ENCODE measurements at places on chromosomes 6 and 20.

DNA sequence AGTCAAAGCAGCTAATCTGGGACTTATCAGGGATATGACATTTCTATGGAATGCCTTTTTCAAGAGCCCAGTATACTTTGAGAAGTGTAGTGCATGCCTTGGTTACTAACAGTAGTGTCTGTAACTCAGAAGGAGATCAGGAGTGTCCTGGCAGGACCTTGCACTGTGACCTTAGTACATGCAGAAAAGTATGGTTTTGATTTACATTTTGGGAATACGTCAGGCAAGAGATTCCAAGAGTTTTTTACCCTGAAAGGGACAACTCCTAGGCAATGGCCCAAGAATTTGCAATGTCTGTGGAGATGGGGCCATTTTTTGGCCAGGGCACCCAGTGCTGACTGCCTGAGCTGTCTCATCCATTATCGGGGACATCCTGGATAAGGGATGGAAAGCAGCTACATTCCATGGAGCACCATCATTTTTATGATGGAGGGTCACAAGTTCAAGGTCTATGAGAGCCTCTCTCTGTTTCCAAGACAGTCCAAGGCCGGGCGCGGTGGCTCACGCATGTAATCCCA, 80.2 kb downstream of the FAM50B start:
- DNase-seq: no peak

DNA sequence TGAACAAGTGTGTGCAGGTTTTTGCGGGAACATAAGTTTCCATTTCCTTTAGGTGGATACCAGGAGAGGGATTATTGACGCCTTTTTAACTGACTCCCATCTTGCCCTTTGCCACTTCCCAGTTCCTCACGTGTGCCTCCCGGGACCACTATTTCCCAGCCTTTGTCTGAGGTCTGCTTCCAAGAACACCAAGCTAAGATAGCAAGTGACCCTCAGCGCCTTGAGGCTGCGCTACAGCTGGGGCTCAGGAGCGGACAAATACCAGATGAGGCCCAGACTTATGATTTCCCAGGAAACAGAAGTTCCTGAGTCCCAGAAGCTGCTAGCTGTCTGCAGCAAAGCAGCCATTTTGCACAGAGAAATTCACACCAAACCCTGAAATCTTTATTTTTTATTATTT, 216.7 kb downstream of the SYNDIG1 start:
- no peak for DNase-seq

- DNase-seq: peak; percentile 57
Measured at GRCh38 chr6:161242779-161243693, 30.8 kb downstream of the AGPAT4 start.

DNA sequence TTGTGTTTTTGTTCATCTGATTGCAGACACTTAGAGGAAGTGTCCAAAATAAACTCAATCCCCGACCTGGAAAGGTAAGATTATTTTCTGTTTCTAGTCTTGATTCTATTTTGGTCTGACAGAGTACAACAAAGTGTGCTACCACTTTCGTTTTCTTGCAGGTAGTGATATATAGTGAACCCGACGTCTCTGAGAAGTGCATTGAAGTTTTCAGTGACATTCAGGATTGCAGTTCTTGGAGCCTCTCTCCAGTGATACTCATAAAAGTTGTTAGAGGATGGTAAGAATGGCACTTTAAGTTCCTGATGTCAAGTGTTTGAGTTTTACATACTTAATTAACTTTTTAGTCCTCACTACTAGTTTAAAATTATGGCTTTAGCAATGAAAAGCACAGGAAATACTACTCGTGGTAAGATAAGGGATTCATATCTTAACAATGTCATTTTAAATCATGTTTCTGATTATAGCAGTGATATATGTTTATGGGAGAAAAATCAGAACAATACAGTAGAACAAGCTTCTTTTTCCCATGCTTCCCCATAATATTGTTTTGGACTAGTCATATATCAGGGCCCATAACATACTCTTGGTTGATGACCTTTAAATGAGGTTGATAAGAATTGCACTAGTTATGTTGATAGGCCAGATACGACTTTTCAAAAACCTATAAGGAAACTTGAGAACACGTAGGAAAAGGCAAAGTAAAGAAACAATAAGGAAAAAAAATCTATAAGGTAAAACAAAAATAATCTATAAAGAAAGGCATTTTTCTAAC, 104.0 kb downstream of the RTN4IP1 start:
- no peak for DNase-seq

DNA sequence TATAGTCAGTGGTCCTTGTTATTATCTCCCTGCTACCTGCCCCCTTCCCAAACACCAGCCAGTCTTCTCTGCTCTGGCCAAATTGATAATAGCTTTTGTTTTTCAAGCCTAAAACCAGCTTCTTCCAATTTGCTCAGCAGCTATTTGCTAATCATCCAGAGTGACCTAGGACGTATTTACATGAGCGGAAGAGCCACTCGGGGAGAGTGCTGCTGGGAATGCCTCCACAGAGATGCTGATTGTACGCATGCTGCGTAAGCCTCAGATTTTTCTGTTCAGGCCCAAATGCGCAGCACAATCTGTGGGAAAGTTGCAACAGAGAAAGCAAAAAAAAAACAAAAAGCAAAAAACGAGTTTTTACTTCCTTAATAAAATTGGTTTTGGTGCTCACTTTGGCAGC, 24.4 kb upstream of the ID1 start:
- no peak for DNase-seq

- DNase-seq: no peak
Measured at GRCh38 chr6:105202486-105202885, 22.7 kb upstream of the POPDC3 start.

GRCh38 chr20:37920679-37921322, 17.9 kb downstream of the VSTM2L start:
- DNase-seq: no peak

GRCh38 chr20:60904730-60905129, 347.3 kb upstream of the CDH4 start:
- no peak for DNase-seq

- DNase-seq: no peak
Measured at GRCh38 chr20:32559753-32560380, 25.3 kb downstream of the NOL4L start.

GRCh38 chr6:34890533-34890925, 1.5 kb downstream of the ANKS1A start:
- DNase-seq: no peak

GRCh38 chr20:19451231-19451922, 238.9 kb downstream of the SLC24A3 start:
- DNase-seq: no peak

DNA sequence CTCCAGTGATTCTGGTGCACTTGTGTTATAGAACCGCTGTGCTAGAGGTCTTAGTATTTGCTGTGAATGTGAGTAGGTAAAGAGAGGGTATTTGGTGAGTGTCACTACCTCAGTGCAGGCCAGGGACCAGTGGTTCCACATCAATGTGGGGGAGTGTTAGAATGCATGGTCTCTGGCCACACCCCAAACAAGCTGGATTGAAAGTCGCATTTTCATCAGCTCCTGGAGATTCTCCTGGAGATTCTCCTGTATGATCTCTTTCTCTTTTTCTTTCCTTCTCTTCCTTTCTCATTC, 26.8 kb upstream of the BCAS1 start:
- DNase-seq: no peak

DNA sequence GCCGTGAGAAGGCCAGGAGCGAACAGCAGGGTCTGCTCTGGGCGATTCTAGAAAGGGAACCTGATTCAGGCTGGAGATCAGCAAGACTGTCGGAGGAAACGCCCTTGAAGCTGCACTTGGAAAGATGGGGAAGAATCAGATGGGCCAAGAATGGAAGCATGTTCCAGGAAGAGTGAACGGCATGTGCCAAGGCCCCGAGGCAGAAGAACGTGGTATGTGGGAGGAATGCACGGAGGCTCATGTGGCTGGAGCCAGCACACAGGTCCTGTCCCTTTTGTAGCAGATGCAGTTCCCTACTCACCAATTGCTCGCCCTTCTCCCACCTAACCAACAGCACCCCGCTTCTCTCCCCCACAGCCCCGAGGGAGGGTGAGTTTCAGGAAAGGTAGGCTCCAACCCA, 180.6 kb downstream of the TFAP2C start:
- no peak for DNase-seq

GRCh38 chr20:57483287-57484050, 41.5 kb downstream of the CTCFL start:
- no peak for DNase-seq
